Activated CD4-positive, alpha-beta T cell treated with anti-CD3 and anti-CD28 coated beads, Interleukin-2, amount 50 U/mL, for 24 hours (primary cell): ENCODE measurements at places on chromosomes 13 and 19.

GRCh38 chr19:10701955-10702525, 801 bp downstream of the QTRT1 start:
- DNase-seq = no peak

DNA sequence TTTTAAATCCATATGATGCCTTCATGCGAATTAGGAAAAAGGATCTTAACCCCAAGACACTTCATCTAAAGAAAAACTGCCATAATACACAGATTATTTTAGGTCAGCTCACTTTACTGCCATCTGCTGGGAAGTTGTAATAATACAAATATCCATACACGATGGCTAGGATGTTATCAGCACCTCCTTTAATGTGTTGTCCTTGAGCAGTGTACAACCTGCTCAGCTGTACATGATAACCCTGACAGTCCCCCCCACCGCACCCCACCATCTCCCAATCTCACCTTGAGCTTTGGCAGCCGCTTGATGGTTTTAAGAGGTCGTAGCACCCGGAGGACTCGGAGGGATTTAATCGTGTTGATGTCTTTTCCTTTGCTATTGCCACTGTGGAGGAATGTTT, 112.2 kb downstream of the IER2 start:
- no peak for DNase-seq

DNA sequence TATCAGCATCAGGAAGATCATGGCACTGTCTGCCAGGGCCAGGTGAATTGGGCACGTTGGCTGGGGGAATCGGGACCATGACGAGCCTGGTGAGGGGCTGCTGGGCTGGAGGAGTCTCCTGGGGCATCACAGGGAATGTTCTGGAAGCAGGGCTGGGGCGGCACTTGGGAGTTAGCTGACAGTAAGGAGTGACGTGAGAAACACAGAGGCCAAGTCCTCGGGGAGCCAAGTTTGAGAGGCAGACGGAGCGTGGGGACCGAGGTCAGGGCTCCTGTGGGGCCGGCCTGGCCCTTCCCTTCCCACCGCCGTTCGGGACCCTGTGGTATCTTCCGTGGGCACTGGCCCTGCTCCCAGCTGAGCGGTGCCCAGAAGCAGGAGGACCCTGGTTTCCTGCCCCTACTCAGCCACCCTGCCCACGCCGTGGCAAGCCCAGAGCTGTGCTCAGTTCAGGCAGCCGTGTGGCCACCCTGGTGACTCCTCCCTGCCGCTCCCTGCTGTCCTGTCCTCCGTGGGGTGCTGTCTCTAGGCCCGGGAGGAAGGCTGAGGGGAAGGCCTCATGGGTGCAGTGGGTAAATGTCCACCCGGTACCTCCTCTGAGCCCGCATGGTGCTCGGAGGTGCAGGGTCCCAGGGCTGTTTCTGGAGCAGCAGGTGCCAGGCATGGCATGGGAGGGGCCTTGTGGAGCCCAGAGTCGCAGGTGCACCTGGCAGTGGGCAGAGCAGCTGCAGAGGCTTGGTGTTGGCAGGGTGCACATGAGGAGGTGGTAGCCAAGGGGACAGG, 25.2 kb downstream of the CRTC1 start:
- no peak for DNase-seq

DNA sequence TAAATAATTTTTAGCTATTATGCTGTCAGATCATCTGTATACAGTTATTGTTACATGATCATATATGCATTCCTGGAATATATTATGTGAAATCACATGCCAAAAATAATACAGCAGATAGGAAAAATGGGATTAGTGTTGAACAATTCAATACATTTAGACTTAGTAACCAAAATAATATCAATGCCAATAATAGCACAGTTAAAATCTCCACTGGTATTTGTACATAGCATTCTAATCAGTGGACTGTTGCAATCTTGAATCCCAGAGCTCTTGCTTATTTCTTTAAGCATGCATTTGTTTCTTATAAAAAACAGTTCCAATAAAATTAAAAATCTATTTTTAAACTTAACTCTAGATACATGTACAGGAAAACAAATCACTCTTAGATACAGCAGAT, 2772.2 kb downstream of the PCDH9 start:
- DNase-seq = no peak

DNA sequence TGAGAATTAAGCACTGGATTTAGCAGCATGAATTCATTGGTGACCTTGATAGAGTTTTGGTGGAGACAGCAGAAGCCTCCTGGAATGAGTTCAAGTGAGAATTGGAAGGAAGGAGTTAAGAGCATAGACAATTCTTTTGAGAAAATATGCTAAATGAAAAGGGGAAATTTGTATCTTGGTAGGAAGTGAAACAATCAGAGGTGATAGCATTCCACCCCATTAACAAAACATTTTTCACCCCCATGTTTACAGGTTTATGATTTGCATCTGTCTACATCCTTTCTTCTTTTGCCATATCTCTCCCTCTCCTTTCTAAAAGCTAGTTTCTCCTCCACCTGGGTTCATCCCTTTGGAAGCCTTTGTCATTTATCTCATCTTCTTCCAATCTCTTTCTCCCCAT, 27.5 kb downstream of the LNX2 start:
- DNase-seq = no peak

DNA sequence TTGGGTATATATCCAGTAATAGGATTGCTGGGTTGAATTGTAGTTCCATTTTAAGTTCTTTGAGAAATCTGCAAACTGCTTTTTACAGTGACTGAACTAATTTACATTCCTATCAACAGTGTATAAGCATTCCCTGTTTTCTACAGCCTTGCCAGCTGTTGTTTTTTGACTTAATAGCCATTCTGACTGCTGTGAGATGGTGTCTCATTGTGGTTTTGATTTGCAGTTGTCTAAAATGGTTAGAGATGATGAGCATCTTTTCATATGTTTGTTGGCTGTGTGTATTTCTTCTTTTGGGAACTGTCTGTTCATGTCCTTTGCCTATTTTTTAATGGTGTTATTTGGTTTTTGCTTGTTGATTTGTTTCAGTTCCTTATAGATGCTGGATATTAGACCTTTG, 4.0 kb upstream of the ZNF222 start:
- DNase-seq = no peak

DNA sequence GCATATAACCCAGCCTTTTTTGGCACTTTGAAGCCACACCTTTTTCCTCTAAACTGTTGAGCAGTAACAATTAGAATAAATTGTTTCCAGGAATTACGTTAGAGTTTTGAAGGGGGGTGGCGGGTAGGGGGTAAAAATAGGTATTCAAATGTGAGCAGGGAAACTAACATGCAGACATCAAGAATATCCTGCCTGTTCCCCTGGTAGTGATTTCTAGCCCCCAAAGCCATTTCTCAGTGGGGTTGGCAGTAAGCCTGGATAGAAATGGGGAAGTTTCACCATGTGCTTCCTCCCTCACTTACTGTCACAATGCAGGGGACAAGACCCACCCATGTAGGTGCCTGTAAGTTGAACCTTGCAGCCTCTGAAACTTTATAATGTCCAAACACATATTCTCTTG, 3.8 kb downstream of the DOCK9 start:
- no peak for DNase-seq

DNA sequence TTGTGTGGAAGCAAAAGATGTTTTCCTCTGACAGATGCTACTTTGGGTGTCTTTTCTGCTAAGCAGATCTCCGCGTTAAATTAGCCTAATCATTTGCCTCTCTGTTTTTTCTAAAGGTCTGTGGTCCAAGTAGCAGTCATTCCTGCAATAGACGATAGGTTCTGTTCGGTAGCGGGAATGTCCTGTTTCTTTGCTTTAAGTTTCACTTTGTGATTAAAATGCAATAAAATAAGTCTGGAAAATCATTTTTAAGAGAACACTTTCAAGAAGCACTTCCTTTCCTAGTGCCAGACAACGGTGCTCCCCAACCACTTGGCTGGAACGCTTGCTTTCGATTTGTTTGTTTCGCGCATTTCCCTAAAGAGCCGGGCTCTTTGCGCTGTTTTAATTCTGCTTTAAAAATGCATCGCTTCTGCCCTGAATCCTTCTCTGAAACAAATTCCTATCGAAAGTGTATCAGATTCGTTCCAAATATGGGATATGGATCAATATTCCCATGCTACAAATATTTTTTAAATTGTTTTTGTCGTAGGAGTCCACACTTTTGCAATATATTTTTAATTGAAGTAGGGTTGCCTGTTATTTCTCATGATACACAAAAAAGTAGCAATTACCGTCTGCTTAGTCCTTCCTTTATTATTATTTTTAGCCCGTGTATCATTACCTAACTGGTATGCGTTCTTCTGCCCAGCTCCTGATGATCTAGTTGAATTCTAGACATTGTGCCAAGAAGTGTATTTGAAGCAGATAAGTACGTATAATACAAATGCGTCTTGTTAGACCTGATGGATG, 14.2 kb downstream of the ZIC2 start:
- DNase-seq = no peak

GRCh38 chr13:21032656-21033055, 28.7 kb downstream of the LATS2 start:
- DNase-seq = no peak

DNA sequence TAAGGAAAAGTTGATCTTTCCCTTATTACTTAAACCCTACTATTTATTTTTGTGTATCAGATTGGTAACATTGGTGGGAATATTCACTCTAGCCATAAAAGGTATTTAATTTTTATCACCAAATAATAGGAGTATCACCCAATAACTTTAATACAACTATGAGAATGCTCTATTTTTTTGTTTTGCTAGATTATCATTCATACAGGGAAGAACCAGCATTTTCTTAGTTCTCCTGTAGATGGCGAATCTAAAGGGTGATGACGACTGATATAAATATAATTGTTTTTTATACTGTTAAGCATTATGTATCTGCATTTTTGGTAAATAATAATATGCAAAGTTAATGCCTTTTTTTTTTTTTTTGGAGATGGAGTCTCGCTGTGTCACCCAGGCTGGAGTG, 7.9 kb upstream of the FRY start:
- DNase-seq = no peak

GRCh38 chr19:46710687-46711086, 6.2 kb downstream of the PRKD2 start:
- no peak for DNase-seq

DNA sequence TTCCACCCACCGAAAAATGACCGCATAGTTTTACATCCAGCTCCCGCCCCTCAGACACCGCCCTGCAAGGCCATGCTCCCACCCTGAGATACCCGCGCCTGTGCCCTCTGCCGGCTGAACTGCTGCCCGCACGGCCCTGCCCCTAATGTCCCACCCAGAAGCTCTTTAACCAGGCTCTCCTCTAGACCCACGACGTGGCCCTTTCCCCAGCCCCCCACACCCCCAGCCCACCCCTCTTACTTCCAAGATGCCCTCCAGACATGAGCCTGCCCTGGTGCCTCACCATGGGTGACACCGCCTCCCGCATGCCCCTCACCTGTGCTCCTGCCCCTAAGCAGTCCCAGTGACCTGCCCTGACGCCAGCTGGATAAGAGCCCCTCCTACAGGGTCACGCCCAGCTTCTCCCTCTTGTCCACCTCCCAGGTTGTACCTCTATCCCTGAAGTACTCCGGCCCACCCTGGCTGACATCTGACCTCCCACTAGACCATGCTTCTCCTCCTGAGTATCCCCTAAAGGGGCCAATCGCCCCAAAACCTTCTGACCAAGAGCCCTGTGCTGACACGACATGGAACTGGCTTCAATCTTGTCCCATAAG, 51.2 kb downstream of the COLGALT1 start:
- DNase-seq = no peak

GRCh38 chr13:64936879-64937278, 2293.3 kb downstream of the PCDH9 start:
- DNase-seq = no peak

DNA sequence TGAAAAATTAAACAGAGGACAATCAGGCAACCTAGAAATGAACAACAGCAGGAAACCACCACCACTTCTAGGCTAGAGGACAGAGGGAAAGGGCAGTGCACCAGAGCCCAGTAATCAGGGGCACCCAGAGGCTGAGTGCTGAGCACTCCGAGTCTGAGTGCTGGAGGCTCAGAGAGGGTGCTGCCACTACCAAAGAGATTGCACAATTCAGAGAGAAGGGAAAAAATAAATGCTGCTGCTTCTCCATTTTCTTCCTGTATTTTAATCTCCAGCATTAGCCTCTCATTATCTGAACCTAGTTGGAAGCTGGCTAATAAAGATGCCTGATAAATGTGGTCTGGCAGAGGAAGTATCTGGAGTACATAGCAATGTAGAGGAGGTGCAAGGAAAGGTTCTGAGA, 11.8 kb upstream of the ZNF175 start:
- DNase-seq = no peak

DNA sequence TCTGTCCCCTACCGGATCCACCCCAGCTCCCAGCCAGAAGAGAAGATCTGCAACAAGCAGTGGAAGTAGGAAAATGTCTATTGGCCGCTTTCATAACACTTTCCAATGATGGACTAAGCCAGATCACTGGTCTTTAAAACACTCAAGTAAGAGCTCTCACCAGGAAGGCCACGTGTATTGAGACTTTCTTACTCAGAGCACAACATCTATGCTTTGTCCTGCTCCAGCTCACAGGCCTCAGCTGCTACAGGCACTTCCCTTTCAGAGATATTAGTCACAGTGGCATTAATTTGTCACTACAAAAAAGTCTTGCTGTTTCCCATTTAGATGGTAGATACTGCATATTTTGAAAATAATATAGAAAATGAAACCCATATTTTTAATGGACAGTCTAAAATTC, 164.2 kb downstream of the ABCC4 start:
- DNase-seq = no peak

DNA sequence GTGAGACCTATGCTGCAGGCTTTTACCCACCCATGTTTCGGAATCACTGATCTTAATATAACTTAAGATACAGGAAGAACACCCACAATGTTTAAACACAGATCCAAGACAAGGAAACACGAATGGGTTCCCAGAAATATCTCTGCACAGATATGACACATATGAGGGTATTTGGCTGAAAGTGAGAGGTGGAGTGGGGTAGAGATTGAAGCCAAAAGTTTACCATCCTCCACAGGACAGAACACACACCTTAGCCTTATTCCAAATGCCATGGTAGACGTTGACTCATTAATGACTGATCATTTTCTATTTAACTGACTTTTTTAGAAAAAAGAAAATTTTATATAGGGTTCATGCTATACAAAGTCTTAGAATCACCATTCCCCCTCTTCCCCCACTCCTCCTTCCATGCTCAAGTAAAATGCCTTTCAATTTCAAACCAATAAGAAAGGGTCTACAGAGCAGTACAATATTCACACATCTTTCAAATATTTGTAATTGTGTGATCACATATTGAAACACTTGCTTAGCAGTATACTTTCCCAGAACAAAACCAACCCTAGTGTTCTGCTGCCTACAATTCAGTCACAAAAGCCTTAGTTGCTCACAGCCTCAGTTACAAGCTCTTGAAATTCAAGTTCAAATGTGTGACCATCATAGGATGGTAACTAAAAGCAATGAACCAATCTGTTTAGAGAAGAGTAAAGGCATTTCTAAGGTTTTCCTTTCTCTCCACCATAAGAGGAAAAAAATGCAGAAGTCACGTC, 11.8 kb upstream of the DOCK9 start:
- DNase-seq = no peak
